Activated naive CD4-positive, alpha-beta T cell treated with anti-CD3 and anti-CD28 coated beads, Interleukin-2, amount 50 U/mL, for 16 hours (primary cell): ENCODE measurements at places on chromosomes 16 and 17.

GRCh38 chr17:43694081-43694870, 32.6 kb upstream of the MEOX1 start:
- peak; percentile 73 for DNase-seq

GRCh38 chr16:47069841-47070584, 73.7 kb downstream of the NETO2 start:
- DNase-seq, result no peak

DNA sequence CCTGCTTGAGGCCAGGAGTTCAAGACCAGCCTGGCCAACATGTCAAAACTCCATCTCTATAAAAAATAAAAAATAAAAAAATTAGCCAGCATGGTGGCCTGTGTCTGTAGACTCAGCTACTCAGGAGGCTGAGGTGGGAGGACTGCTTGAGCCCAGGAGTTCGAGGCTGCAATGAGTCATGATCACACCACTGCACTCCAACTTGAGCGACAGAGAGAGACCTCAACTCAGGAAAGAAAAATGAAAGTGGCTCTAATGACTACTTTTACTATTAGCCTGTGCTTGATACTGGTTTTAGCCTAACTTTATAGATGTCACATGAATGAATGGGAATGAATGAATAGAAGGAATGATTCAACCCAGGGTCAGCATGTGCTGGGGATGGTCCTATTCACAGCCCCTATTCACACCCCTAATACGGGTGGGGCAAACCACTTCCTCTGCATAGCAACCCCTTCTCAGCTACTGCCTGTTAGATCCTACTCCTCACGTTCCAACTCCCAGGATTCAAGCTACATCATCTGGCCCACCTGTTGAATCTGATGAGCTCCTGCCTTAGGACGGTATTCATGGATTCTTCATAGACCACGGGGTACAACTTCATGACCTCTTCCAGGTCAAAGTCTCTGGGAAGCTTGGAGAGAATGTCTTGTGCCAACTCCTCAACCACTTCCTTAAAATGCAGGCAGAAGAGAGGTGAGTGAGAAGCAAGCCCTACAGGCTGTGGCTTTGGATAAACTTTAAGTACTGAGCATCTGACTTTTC, 40.5 kb downstream of the LYRM1 start:
- no peak for DNase-seq

DNA sequence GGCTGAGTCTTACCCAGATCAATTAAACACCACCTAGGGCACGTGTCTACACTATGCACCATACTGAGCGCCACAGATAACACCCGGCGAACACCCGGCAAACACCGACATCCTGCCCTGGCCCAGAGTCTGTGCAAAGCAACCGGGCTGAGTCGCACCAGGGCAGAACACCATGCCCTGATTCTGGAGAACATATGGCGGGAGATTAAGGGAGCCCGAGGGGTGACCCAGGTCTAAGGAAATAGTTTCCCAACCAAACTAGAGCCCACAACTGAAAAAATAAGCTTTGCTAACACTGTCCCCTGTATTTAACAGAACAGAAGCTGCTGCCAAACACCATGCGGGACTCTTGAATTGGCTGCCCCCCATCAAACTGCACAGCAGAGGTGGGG, 22.1 kb downstream of the MYO18A start:
- DNase-seq, result no peak

DNA sequence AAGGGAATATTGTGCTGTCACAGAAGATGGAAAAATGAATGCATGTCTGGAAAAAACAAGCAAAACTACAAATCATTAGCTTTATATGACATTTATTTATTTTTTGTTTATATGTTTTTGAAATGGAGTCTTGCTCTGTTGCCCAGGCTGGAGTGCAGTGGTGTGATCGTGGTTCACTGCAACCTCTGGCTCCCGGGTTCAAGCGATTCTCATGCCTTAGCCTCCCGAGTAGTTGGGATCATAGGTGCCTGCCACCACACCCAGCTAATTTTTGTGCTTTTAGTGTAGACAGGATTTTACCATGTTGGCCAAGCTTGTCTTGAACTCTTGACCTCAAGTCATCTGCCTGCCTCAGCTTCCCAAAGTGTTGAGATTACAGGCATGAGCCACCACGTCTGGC, 8.5 kb downstream of the NDE1 start:
- DNase-seq, result no peak

GRCh38 chr16:66026211-66026610, 340.3 kb upstream of the CDH5 start:
- no peak for DNase-seq

- DNase-seq, result no peak
Measured at GRCh38 chr17:56880133-56880532, 33.7 kb downstream of the TRIM25 start.
